ENCODE measurements at places on chromosomes 1 and 21.

GRCh38 chr21:39317134-39318090 lies 4.0 kb upstream of the BRWD1 start:
- no peak for DNase-seq

DNA sequence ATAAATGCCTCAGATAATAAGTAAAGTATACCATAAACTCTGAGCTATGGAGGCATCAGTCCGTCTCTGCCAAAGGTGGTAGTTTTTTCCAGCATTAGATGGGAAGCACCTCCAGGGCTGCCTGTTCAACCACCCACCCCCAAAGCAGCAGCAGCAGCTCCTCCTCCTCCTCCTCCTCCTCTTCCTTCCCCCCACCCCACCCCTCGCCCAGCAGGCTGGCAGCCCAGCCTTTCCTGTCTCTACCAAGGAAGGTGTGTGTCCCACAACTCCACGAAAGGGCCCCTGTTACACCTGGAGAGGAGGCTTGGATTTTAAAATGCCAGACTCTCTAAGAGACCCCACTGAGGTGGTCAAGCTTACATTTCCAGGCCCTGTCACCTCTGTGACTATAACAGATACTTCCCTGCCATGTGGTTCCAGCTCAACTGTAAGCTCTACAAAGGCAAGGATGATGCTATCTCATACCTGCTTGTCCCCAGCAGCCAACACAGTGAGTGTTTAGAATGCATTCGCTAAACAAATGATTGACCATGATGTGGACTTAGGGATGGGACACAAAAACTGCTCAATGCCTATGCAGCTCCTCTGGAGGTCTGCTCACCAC lies 76.7 kb downstream of the GFI1 start:
- no peak for DNase-seq

GRCh38 chr1:93678946-93679480 lies 2.6 kb downstream of the BCAR3 start:
- DNase-seq: no peak

DNA sequence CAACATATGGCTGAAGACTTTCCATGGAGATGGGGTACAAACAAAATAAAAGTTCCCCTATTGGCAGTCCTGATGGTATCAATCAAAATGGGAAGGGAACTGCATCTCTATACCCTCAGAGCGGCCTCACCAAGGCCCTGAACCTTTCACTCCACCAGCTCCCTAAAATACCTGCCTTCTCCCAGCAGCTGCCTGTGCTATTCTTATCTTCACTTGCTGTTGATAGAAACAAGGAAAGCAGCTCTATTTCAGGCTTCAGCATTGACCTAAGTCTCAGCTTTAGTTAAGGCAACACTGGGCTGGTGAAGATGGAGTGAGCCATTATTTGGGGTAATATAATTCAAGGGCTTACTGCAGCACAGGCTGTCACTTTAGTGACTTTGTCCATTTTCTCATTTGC lies 21.7 kb upstream of the PIGC start:
- DNase-seq: no peak

DNA sequence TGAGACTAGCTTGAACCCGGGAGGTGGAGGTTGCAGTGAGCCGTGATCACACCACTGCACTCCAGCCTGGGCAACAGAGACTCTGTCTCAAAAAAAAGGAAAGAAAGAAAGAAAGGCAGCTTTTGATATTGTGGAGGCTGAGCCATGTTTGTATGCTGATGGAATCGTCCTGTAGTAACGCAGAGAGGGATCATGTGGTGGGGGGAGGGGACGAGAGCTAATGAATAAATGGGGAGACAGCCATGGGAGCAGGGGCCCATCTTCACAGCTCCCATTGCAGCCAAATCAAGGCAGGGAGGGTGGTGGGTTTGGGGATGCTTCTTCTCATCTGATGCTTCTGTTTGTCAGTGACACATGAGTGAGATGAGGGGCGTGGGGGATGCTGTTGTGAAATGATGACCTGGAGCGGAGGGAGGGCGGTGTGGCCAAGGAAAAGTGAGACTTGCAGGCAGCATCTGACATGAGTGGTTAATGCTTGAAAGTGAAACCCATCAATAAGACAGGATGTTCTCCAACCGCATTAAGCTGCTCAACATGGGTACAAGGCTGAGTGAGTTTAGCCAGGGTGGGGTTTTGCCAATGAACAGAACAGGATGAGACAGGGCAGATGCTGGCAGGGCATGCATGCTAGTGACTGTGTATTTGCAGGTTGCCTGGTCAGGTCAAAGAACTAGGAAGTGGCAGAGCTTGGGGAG lies 16.7 kb downstream of the SPATA21 start:
- DNase-seq: no peak

DNA sequence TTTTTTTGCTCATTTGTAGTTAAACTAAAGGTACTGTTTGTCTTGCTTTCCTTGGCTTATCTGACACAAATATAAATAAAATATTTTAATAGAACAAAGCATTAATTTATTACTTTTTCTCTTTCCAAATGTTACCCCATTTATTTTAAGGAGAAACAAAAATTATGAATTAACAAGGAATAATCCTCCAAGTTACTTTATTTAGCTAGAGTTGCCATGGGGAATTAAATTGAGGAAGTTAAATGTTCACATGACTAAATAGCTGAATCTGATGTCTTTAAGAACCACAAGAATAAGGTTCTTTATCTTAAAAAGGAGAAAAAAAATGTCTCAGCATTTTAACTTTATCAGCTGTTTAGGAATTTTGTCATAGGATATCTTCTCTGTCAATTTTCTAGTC lies 12.3 kb downstream of the ATG4C start:
- no peak for DNase-seq

DNA sequence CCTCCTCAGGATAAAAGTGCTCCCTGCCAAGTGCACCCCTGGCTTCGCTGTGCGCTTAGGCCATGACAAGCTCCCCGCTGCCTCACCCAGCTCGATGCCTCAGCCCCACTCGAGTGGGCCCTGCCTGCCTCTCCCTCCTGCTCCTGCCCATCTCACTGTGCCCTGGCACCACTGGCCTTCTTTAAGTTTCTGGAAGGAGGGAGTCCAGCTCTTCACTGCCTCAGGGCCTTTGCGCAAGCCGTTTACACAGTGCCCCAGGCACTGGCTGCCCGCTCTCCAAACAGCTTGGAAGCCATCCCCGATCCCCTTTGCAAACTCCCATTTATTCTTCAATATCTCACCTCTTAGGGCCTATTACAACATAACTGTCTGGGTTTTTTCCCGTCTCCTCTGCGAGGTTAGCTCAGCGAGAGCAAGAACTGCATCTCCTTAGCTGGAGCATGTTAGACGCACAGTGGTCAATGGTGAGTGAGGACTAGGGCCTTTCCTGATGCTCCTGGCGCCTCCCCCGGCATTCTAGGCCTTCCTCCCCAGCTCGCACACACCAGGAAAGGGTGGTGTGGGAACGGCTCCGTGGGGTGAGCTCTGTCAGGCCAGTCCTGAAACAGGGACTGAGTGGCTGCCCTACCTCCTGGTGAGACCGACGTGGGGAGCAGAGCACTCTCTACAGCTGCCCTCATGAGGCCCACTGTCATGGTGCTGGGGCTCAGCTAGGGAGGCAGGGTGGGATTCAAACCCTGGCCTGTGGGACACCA lies 31.9 kb downstream of the PODN start:
- DNase-seq: no peak

DNA sequence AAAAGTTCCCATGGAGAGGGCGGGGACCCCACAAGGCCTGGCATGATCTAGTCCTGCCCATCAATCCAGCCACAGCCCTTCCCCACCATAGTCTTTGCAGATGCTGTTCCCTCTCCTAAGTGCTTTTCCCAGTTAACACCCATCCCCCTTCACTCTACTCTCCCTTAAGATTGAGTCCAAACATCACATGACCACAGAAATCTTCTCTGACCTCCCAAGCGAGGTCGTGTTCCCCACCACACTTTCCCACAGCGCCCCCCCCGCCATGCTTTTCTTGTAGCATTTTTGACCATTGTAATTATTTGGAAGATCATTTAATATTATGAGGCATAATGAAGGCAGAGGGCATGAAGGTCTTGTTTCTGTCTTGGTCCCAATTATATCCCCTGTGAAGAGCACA lies 4.3 kb upstream of the HSPG2 start:
- DNase-seq: no peak

DNA sequence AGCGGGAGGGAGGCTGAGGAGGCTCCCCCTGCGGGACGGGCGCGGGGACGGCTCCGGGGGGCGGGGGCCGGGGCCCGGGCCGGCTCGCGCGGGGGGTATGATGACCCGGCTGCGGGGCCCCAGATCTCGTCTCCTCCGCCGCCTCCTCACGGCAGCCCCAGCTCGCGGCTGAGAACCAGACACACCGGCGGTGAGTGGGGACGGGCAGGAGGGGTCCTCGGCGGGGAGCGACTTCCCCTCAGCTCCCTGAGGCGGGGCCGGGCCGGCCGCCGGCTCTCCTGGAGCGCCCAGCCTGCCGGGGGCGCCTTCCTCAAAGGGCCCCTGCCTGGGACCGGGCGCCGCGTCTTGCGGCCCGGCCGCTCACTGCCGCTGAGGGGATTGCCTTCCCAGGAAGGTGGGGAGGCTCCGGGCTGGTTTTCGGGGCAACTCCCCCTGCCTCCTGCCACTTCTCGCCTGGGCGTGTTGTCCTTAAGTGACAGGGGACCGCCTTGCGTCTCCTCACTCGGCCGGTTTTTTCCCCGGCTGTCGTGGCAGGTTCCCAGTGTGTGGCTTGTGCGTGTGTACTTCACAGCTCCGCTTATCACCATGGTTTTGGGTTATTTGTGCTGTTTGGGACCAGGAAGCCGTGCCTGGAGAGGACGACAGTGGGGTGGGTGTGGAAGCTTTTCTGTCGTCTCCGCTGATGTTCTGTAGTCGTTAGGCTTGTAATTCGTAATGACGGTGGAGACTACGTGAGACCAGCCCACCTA lies 800 bp downstream of the HIPK1 start:
- no peak for DNase-seq

DNA sequence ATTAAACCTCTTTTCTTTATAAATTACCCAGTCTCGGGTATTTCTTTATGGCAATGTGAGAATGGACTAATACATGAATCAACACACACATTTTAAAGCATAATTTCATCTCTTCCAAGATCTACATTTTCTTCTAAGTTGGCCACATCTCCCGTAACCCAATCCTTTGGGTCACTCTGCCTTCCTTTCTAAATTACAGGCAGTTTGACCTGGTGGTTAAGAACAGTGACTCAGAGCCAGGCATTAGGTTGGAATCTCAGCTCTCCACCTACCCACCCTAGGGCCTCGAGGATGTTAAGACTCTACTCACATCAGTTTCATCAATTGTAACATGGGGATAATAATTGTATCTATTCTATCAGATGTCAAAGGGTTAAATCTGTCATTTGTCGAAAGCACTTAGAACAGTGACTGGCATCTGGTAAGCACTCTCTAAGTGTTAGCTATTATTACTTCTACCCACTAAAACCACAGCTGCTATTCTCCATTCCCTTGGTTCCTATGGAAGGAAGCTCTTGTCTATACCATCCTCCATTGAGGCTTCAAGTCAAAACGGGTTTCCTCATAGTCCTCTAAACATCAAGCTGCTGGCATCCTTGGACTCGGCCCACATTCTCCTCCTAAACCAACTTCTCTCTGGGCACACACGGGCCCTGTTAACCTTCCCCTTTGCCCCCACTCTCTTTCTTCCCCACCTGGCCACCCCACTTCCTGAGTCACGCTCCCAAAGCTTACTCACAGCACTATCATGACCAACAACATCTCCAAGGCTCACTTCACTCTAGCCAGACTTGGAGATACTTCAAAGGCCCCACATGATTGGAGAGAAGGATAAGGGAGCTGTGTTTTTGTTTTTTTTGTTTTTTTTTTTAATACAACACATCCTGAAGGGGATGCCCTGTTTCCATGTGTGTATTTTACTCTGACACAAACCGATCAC lies 116.9 kb downstream of the TGFBR3 start:
- no peak for DNase-seq

All from GOT3 (cell line).